Mesothelial cell of epicardium (in vitro differentiated cells): ENCODE measurements at places on chromosomes 5 and 9.

- DNase-seq = no peak
Observed at GRCh38 chr5:138351056-138351455, 1.4 kb upstream of the KDM3B start.

GRCh38 chr9:93035821-93036351, 22.6 kb upstream of the SUSD3 start:
- DNase-seq = no peak

GRCh38 chr5:171667341-171668096, 118.1 kb upstream of the SMIM23 start:
- peak; percentile 77 for DNase-seq

DNA sequence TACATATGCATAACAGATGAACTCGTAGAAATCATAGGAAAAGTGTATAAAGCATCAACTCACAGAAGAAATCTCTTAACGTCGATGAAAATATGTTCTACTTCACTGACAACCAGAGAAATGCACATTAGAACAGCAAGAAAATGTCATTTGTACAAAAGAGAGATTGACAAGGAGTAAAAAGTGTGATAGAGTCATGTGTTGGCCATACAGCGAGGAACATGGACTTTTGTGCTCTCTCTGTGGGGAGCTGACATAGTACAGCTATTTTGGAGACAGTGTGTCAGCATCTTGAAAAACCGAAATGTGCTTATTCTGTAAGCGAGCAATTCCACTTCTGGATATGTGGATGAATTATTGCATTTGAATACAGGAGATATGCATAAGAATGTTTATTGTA, 477.9 kb downstream of the ICE1 start:
- no peak for DNase-seq

DNA sequence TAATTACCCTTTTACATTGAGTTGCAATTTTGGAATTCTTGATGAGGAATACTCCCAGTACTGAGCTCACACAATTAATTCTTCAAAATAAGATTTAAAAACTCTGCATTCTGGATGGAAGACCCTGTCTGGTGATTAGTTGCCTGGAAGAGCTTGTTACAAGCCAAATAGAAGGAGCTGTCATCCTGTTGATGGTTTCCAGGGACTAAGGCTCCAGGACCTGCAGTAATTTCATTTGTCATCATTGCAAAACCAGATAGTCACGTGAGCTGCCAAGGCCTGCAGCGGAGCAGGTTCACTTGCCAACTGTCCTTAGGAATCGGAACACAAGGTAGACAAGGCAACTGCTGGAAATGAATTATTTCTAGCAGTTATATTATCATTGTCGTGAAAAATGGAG, 597.7 kb downstream of the CCDC171 start:
- no peak for DNase-seq

DNA sequence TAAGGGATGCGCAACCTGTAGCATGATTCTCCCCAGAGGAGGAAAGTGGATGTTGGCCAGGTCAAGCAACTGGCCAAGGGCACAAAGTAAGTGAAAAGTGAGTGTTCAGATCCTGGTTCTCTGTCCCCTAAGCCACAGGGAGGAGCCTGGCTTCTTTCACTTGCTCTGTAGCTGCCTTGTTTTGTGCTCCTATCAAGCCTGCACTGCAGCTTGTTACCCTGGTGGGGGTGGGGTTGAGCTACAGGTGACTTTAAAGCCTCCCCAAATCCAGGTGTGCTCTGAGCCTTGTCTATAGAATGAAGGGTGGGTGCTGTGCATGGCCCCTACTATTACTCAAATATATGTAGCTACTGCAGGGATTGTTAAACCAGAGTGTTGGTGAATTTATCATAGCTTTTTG, 32.9 kb downstream of the RALGPS1 start:
- DNase-seq = no peak

GRCh38 chr5:33513462-33514185, 72.9 kb downstream of the TARS1 start:
- no peak for DNase-seq

DNA sequence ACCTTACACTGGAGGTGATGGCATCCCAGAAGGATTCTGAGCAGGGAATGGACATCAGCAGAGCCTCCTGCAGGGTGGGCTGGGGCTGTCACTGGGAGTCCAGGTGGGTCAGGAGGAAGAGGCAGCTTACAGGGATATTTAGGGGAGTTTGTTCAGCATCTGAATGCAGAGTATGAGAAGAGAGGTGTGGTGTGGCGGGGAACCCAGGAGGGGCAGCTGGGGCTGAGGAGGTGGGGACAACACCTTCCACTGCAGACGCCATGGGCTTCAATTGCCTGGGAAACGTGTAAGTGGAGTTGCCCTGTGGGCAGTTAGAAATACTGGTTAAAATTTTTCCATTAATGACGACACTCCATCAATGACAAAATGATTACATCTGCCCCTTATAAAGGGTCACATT, 33.5 kb downstream of the S1PR3 start:
- no peak for DNase-seq

- DNase-seq = no peak
Observed at GRCh38 chr5:178324481-178325310, 92.1 kb upstream of the PHYKPL start.

- DNase-seq = no peak
Observed at GRCh38 chr5:124136609-124137008, 609.8 kb downstream of the ZNF608 start.

GRCh38 chr9:4243113-4243512, 56.8 kb downstream of the GLIS3 start:
- DNase-seq = no peak

- no peak for DNase-seq
Observed at GRCh38 chr5:54146390-54146789, 164.0 kb downstream of the ARL15 start.

- DNase-seq = no peak
Observed at GRCh38 chr9:11755951-11756350, 937.2 kb upstream of the TYRP1 start.

- no peak for DNase-seq
Observed at GRCh38 chr5:41962491-41962890, 37.4 kb downstream of the FBXO4 start.

DNA sequence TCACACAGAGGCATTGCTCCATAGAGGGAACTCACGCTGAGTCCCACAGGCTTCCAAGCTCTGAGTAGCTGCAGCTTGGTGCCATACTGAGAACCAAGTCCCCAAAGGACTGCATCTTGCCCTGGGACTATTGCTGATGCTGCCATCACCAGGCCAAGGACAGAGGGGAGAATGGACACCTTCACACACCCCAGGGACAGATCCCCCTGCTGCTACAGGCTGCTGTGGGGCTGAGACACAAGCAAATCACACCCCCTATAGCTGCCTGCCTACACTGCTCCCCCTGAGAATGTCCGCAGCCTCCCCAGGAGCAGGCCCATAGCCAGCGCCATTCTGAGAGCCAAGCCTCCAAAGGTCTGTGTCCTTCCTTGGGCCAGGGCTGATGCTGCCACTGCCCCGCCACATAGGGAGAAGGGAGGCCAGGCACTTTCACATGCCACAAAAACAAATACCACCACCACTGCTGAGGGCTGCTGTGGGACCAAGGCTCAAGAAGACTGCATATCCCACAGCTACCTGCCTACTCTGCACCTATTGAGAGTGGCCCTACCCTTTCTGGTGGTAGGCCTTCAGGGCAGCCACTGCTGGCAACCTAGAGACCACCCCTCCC, 81.5 kb downstream of the SYK start:
- no peak for DNase-seq

GRCh38 chr9:127450243-127450760, 904 bp downstream of the RPL12 start:
- DNase-seq = no peak

GRCh38 chr5:36561601-36562000, 44.8 kb upstream of the SLC1A3 start:
- no peak for DNase-seq

- DNase-seq = no peak
Observed at GRCh38 chr5:76771705-76772405, 47.0 kb upstream of the F2RL1 start.

DNA sequence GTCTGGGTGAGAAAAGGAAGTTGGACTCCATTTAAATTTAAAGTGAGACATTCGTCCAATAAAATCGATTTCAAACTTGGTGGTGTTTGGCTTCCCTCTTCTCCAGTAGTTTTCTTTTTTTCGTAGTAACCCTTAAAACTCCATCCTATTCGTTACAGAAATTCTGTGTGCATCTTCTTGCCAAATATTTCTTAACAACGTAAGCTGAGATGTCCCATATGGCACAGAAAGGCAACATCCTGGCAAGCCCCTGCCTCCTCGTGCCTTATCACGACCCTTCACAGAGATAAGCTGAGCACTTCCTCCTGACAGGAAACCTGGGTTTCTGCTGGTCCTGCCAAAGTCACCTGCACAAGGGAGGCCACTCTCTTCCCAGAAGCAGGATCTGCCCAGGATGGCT, 11.8 kb upstream of the ADAMTS2 start:
- no peak for DNase-seq

DNA sequence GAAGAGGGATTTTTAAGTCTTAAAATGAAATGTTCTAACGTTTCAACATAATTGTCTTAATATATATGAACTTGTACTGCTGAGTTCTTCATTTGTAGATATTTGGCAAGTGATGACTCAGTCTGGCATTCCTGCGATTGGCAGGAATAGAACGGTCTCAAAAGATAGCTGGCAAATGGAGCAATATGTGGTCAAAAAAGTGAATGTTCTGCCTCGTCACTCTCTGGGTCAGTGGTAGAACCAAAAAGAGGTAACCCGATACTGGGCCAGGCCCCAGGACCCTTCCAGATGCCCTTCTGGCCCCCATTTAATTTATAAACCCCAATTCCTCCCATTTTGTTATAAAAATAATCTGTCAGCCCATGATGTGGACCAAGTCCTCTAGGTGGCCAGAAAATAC, 39.2 kb downstream of the ZNF366 start:
- DNase-seq = no peak

GRCh38 chr5:55694152-55694830, 17.8 kb downstream of the SLC38A9 start:
- DNase-seq = no peak

DNA sequence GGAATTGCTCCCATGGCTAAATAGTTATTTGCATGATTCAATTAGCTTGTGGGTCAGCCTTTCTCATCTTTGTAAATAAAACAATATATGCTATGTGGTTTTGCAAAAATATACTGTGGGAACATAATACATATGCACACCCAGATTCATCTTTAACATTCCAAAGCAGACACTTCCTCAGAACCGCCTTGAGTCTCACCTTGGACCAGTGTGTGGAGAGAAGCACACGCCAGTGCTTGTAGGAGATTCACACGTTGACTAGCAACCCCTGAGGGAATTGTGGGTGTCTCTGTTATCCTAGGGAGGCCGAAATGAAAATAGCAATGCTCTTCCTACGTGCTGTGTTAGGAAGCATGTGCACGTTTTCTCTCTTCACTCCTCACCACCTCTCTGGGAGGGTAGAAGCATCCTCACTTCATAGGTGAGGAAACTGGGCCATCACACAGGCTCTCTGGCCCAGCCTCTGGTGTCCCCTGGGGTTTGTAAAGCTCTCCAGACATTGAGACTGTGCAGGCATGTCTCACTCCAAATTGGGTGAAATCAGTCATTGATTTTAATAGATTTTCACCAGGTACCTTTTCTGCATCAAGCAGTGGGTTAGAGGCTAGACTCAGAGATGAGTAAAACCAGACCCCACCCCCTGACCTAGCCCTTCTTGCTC, 221.7 kb downstream of the PBX3 start:
- no peak for DNase-seq

DNA sequence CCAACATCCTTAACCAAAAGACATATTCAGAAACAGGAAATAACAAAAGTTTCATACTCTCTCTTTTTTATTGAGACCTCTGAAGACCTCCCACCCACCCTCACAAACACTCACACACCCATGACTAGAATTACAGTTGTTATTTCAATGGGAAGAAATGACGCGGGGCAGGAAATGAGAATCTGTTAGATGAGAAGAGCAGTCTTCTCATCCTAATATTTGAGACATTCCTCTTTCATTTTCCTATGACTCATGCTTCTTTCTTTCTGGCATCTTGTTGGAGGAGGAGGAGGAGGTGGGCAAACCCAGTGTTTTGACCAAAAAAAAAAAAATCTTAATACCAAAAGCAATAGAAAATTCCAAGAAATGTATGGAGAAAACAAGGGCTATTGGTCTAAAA, 179.5 kb upstream of the TARS1 start:
- DNase-seq = no peak

DNA sequence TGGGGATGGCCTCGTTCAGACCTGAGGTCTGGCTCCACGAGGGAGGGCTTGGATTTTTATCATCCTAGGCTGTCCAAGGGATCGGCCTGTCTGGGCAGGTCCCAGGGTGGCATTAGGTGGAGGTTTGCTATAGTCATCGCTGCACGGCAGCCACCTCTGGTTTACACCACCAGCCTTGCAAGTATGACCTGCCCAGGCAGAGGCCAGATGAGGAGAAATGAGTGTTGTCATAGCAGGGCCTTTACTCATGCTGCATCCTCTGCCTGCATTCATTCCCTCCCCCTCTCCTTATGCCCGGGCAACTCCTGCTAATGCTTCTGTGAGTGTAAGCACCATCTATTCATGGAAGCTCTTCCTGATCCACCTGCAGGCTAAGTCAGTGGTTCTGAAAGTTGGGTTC, 15.3 kb upstream of the NDST1 start:
- no peak for DNase-seq

- DNase-seq = no peak
Observed at GRCh38 chr5:39426051-39426745, 1.4 kb upstream of the DAB2 start.

DNA sequence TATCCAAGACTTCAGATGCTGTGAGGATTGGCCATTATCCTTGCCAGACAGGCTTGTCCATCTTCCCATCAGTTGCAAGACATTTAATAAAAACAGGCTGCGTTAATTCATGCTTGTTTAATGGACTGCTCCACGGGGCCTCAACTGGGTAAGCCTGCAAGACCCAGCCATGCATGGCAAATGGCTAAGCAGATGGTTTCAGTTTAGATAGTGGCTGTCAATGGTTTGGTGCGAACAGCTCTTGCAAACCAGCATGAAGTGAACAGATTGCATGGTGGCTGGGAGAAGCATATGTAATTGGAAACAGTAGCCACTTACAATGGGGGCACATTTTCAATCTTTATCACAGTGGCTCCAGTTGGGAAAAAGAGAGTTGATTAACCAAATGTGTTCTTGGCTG, 628.2 kb upstream of the KLF4 start:
- DNase-seq = no peak

DNA sequence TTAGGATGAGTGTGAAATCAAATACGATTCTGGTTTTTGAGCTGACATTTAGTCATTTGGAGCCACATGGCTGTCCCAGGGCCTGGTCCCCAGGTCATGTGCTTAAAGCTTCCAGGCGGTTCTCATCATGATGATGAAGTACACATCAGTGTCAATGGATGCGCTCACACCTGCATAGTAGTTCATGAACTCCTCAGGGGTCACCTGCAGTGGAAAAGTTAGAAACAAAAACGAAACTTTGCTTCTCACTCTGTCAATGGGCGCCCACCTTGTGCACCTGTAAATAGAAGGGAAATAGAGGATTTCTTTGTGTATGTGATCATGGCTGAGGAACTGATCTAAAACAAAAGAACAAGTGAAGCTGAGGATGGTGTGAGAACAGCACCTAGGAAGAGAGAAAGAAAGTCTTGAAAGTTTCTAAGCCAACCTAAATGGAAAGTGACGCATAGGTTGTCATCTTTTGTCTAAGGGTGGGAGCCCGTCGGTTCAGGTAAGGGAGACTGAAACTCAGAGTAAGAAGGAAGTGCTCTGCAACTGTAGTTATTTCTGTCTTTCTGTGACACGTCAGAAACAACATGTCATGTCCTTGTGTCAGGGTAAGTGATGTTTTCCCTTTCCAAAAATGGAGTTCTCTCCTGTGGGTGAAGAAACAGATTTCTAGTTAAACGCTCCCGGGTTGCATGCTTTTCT, 33.8 kb downstream of the CAPSL start:
- no peak for DNase-seq
